ENCODE measurements at places on chromosomes 12 and 14. TPM values are rescaled to one million over a fixed set of nuclear protein-coding genes. Genes with fewer than 3 reads are reported as not detected.
A peak's percentile ranks its signal among the peaks of the same experiment; 100 is the strongest.

LRP1-AS gene
- total RNA-seq, result not detected

HVCN1 gene
- total RNA-seq, result 4.2 TPM

CCDC197 gene
- not detected for total RNA-seq

FIGNL2 gene
- total RNA-seq, result 44.5 TPM

CIDEB gene
- 1.9 TPM for total RNA-seq

GRCh38 chr14:88961214-88961613, 136.8 kb downstream of the TTC8 start:
- no peaks in the 10 kb centered on the region for H3K36me3 ChIP-seq
- H3K4me3 ChIP-seq, result no peak overlapping the region
- no peak for DNase-seq

DNA sequence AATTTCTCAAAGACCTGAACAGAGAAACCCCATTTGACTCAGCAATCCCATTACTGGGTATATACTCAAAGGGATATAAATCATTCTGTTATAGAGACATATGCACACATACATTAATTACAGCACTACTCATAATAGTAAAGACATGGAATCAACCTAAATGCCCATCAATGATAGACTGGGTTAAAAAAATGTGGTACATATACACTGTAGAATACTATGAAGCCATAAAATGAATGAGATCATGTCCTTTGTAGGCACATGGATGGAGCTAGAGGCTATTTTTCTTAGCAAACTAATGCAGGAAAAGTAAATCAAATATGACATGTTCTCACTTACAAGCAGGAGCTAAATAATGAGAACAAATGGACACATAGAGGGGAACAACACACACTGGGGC, 303.8 kb downstream of the BTG1 start:
- no peak for DNase-seq
- H3K27me3 ChIP-seq, result no peaks in the 10 kb centered on the region
- no peak overlapping the region for H3K4me3 ChIP-seq
- H3K36me3 ChIP-seq, result no peaks in the 10 kb centered on the region

GRCh38 chr12:87953256-87953860, 75.8 kb downstream of the C12orf50 start:
- H3K36me3 ChIP-seq, result no peaks in the 10 kb centered on the region
- no peak for DNase-seq
- H3K4me3 ChIP-seq, result no peak overlapping the region
- H3K27me3 ChIP-seq, result no peaks in the 10 kb centered on the region
- no peaks in the 10 kb centered on the region for H3K4me1 ChIP-seq
- no peak overlapping the region for H3K27ac ChIP-seq

GRCh38 chr14:51676549-51676948, 24.8 kb downstream of the FRMD6 start:
- H3K27ac ChIP-seq, result no peak overlapping the region
- peaks cover 4% of the 10 kb centered on the region for H3K36me3 ChIP-seq
- H3K4me1 ChIP-seq, result peaks cover 13% of the 10 kb centered on the region
- no peaks in the 10 kb centered on the region for H3K27me3 ChIP-seq
- no peak overlapping the region for H3K4me3 ChIP-seq

DNA sequence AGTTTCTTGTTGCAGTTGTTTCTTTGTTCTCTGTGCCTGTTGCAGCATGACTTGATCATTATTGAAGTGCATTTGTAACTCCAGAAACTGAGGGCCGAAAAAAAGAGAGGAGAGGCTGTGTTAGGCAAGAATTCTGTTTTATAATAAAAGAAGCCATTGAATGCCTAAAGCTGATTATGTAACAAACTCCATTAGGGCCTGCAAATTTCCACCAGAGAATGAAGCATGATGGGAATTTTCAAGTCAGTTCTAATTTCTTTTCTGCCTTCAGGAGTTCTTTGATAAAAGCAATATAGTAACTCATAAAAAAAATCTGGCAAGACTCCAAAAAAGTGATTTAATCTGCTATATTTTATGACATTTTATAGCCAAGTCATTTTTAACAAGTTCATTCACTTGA, 156.7 kb upstream of the RASSF8 start:
- H3K27ac ChIP-seq, result no peak overlapping the region
- no peak overlapping the region for H3K4me3 ChIP-seq
- no peaks in the 10 kb centered on the region for H3K27me3 ChIP-seq
- peaks cover 2% of the 10 kb centered on the region for H3K4me1 ChIP-seq

DNA sequence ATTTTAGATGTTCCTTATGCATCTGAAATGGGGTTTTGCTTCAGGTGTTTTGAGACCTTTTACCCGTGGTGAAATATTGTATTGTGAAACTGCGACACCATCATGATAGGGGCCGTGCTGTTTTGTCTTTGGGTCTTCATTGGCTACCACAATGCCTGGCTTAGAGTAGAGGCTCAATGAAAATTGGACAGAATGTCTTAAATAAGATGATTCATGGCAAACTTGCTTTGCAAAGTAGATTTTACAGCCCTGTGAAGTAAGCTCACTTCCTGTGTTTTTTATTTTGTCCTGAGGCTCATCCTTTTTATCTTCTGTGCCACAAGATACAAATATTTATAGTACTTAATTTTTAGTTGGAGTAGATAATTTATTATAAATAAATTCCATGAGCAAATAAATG, 111.3 kb upstream of the FRMD6 start:
- H3K4me3 ChIP-seq, result no peak overlapping the region
- H3K36me3 ChIP-seq, result no peaks in the 10 kb centered on the region
- no peak for DNase-seq
- no peaks in the 10 kb centered on the region for H3K27me3 ChIP-seq

GRCh38 chr14:28676479-28676878, 90.1 kb upstream of the FOXG1 start:
- H3K4me3 ChIP-seq, result no peak overlapping the region
- peaks cover 7% of the 10 kb centered on the region for H3K4me1 ChIP-seq
- no peaks in the 10 kb centered on the region for H3K36me3 ChIP-seq
- H3K27ac ChIP-seq, result no peak overlapping the region

- no peaks in the 10 kb centered on the region for H3K36me3 ChIP-seq
- H3K27ac ChIP-seq, result no peak overlapping the region
- H3K27me3 ChIP-seq, result peaks cover 3% of the 10 kb centered on the region
- no peaks in the 10 kb centered on the region for H3K4me1 ChIP-seq
- DNase-seq, result no peak
- no peak overlapping the region for H3K4me3 ChIP-seq
Observed at GRCh38 chr14:57169901-57170300, 98.8 kb downstream of the EXOC5 start.

DNA sequence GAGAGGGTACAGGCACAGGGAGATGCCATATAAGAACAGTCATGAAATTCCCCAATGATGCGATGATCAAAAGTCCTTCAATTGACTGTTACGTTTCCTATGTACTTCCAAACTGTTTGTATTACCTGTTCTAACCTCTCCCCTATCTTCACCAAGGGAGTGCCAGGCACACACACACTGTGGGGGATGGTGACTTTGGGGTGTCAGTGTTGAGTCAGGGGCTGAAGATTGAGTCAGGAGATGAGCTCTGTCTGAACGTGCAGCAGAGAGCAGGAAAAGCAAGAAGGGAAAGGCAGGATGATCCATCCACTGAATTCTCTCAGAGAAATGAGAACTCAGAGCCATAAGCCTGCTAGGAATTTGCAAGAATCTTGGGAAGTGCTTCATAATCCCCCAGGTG, 153.4 kb downstream of the EFCAB11 start:
- peaks cover 2% of the 10 kb centered on the region for H3K36me3 ChIP-seq
- no peak overlapping the region for H3K27ac ChIP-seq
- no peak overlapping the region for H3K4me3 ChIP-seq
- H3K4me1 ChIP-seq, result no peaks in the 10 kb centered on the region
- no peak for DNase-seq
- no peaks in the 10 kb centered on the region for H3K27me3 ChIP-seq

- H3K4me1 ChIP-seq, result peaks cover 37% of the 10 kb centered on the region
- peaks cover 20% of the 10 kb centered on the region for H3K36me3 ChIP-seq
- H3K27ac ChIP-seq, result peak overlapping the region; percentile 22
Observed at GRCh38 chr12:108700833-108701541, 30.3 kb downstream of the CORO1C start.

DNA sequence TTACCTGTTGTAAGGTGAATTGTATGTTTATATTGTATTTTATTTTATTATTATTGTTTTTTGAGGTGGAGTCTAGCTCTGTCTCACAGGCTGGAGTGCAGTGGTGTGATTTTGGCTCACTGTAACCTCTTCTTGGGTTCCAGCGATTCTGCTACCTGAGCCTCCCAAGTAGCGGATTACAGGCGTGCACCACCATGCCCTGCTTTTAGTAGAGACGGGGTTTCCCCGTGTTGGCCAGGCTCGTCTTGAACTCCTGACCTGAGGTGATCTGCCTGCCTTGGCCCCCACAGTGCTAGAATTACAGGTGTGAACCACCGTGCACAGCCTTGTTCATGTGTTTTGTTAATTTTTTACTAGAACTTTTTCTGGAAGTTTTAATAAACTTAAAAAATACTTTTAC, 3.8 kb downstream of the ATF7IP start:
- peaks cover 23% of the 10 kb centered on the region for H3K4me1 ChIP-seq
- no peaks in the 10 kb centered on the region for H3K27me3 ChIP-seq
- H3K36me3 ChIP-seq, result peaks cover 22% of the 10 kb centered on the region
- H3K4me3 ChIP-seq, result no peak overlapping the region

DNA sequence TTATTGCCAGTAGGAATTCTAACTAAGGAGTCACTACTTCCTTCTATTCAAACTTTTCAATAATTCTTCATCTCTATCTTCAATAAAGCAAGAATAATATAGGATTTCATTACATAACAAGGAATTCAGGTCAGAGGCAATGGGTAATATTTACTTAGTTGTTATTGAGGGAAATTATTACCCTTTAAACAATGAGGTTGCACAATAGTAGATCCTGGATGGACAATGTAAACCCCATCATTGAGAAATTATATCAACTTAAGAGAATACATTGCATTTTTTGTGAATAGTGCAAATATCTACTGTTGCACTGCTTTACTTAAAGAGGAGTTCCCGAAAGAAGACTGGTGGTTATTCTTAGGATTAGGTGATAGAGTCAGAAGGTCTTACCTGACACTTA, 43.8 kb downstream of the A2M start:
- H3K27ac ChIP-seq, result no peak overlapping the region
- no peaks in the 10 kb centered on the region for H3K4me1 ChIP-seq
- no peak for DNase-seq
- H3K27me3 ChIP-seq, result no peaks in the 10 kb centered on the region

DNA sequence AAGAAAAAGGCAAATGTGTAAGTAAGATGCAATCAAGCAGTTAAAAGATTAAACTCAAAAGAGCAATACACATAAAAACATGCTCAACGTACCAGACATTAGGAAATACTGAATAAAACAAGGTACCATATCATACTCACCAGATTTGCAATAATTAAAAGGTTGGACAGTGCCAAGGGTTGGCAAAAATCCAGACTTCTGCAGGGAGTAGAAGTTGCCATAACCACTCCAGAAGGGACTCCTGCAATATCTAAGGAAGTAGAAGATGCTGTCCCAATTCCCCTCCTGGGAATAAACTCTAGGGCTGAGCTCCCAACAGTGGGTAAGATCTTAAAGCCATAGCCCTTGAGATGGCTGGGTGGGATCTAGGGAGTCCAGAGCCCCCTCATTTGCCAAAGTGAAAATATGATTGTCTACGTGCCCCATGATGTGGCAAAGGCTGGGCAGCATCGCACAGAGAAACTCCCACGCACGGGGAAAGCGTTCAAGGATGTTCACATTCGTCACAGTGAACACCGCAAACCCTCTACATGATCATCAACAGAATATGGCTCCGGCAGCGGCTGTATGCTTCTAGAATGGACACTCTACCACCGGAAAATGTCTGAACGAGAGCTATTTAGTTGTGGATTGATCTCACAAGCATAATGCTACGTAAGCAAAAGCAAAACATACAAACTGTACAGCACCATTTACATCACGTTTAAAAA, 12.3 kb downstream of the KCTD10 start:
- no peak overlapping the region for H3K27ac ChIP-seq
- H3K4me3 ChIP-seq, result no peak overlapping the region
- peaks cover 10% of the 10 kb centered on the region for H3K4me1 ChIP-seq
- DNase-seq, result no peak
- no peaks in the 10 kb centered on the region for H3K27me3 ChIP-seq

GRCh38 chr12:124165695-124166094, 129.2 kb upstream of the RFLNA start:
- no peak overlapping the region for H3K4me3 ChIP-seq
- DNase-seq, result no peak
- no peaks in the 10 kb centered on the region for H3K27me3 ChIP-seq
- peaks cover 9% of the 10 kb centered on the region for H3K36me3 ChIP-seq

GRCh38 chr14:56092763-56093162, 25.4 kb upstream of the PELI2 start:
- no peak for DNase-seq
- no peak overlapping the region for H3K4me3 ChIP-seq
- no peaks in the 10 kb centered on the region for H3K27me3 ChIP-seq
- peaks cover 11% of the 10 kb centered on the region for H3K4me1 ChIP-seq

GRCh38 chr14:61433169-61433568, 111.8 kb downstream of the PRKCH start:
- peaks cover 2% of the 10 kb centered on the region for H3K36me3 ChIP-seq
- no peaks in the 10 kb centered on the region for H3K27me3 ChIP-seq
- H3K4me1 ChIP-seq, result peaks cover 21% of the 10 kb centered on the region
- H3K4me3 ChIP-seq, result no peak overlapping the region
- H3K27ac ChIP-seq, result no peak overlapping the region
- DNase-seq, result no peak

Data from progenitor cell of endocrine pancreas (in vitro differentiated cells).